ENCODE measurements at places on chromosomes 2 and 18.

- no peak for DNase-seq
These were observed 602.7 kb downstream of the KCNJ3 start for GRCh38 chr2:155301221-155301620.

DNA sequence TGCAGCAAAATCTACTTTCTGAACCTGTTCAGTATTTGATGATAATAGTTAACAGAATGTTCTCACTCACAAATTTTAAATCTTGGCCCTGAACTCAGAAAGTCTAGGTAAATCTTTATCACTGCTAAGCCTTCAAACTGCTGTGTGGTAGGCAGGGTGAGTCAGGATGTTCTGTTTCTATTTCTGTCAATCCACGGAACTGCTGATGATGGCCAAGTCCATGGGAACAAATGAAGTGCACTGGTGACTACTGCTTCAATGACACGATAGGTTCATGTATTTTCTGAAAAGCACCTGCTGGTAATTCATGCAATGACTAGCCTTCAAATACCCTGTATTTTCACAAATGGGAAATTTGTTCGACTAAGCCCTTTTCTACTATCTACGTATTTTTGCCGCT is 14.2 kb downstream of the NIFK start:
- no peak for DNase-seq

DNA sequence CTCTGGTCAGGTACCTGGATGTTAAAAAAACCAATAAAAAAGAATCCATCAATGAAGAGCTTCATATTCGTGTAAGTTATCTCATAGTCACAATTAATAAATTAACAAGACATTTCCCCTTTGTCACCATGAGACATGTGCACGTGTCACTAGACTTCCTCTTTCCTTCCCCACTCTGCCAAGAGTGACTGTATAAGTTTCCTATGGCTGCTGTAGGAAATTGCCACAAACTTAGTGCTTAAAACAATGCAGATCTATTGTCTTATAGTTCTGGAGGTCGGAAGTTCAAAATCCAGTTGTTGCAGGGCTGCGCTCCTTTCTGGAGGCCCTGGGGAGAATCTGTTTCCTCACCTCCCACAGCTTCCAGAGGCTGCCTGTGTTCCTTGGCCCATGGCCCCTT is 35.8 kb downstream of the SLC9A4 start:
- peak; percentile 41 for DNase-seq

DNA sequence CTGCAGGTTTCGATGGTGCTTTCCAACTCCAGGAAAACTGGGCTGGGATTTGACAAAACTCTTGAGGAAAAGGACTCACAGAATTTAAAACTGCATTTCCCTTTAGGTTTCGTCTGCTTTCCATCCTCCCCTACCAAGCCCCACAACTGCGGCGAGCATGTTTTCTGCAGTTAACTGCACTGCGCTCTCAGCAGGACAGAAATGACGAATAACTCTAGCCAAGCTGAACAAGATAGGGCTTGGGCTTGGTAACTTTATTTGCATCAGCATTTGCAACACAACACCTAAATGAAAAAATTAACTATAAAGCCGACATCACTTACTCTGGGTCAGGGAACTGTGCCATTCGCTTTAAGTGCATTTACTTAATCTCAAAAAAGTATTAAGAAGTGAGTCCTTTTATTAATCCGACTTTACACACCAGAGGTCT is 669 bp upstream of the PIKFYVE start:
- DNase-seq = no peak

GRCh38 chr2:46480562-46480961 is 1.2 kb downstream of the TMEM247 start:
- DNase-seq = no peak

DNA sequence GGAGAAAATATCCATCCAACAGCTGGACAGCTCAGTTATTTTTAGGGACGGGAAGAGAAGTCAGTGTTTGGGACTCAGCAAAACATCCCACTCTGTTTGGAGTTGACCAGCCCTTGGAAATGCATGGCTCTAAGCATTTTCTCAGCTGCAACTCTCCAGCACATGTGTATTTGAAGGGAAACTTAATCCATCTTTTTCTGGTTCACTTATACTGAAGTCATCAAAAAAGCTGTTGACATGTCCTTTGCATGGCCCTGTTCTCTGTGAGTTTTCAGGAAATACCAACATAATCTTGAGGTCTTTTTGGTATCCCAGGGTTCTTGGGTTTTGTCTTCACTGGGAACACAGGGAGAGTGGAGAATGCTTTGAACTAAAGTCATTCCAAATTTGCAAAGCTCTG is 91.9 kb upstream of the CELF4 start:
- no peak for DNase-seq

All from KBM-7 (cell line).